ENCODE measurements at places on chromosomes 2 and 18.

- DNase-seq, result no peak
These were observed 463.7 kb upstream of the DSEL start for GRCh38 chr18:67980241-67980640.

DNA sequence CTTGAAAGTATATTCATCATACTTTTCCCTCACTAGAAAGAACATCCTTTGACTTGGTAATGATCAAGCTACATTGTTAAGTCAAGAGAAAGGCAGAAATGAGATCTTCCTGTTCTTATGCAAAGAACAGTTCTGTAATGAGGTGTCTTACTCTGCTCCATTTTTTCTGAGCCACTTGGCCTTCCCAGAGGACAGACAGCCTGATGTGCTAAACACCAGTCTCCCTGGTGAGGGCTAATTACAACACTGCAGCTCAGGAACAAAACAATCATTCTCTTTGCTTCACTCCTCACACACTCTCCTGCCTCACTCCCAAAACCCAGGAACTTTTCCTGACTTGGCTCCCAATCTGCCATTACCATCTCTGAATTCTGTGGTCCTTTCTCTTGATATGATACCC lies 25.6 kb downstream of the TACR1 start:
- no peak for DNase-seq

DNA sequence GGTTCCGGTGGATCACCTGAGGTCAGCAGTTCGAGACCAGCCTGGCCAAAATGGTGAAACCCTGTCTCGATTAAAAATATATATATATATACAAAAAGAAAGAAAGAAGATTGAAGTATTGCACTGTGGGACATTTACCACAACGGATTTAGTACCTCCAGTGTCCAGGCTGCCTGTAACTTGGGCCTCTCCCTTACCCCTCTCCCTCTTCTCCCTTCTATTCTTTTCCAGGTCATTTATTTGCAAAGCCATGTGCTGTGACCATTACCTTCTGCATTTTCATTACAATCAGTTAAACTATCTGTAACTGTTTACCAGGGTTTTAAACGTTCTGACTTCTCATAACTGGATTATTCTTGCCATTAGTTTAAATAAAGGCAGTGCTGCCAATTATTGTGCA lies 400.9 kb upstream of the ZNF804A start:
- no peak for DNase-seq

GRCh38 chr2:110216803-110217202 lies 4.5 kb upstream of the MTLN start:
- no peak for DNase-seq

GRCh38 chr18:32343634-32344033 lies 127.0 kb downstream of the GAREM1 start:
- no peak for DNase-seq

GRCh38 chr2:20626698-20627513 lies 24.0 kb downstream of the HS1BP3 start:
- no peak for DNase-seq

- peak; percentile 50 for DNase-seq
These were observed 7.9 kb downstream of the CROCC2 start for GRCh38 chr2:240913810-240914644.

DNA sequence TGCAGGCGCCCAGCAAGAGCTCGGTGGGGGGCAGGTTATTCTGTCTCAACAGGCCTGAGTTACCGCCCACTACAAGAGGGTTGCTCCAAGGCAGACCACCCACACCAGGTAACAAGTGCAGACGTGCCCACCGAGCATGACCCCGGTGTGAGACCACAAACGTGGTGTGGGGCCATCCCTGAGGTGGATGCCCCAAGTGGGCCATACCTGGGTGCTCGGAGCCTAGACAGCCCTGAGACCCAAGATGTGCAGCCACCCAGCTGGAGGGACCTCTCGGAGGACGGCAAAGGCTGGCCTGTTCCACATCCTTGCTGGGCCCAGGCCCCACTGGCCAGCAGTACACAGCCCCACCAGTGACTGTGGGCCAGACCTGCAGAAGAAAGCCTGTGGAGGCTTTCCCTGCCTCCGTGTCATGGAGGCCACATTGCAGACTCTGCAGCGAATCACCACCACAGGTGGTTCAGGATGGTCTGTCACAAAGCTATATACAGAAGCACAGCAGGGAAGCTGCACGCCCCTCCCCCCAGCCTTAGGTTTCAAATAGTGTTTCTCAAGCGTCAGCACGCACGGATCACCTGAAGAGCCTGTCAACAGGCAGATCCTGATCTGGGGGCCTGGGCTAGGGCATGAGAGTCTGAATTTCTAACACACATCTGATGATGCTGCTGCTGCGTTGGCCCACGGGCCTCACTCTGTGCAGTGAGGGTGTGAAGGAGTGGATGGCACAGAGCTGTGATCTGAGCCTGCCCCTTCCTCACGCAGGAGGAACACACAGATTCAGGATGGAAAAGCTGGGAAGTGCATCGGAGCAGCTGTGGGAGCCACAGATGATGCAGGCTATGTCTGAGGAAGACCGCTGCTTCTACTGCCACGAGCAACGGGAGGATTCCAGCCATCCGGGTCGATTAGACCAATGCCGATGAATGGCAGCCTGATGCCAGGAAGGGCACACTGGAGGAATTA lies 96.8 kb downstream of the UXS1 start:
- no peak for DNase-seq

- no peak for DNase-seq
These were observed 141.2 kb downstream of the SETBP1 start for GRCh38 chr18:44821924-44822323.

- DNase-seq, result no peak
These were observed 396.4 kb upstream of the TNP1 start for GRCh38 chr2:217256251-217256650.

- peak; percentile 56 for DNase-seq
These were observed 18.1 kb downstream of the CCDC141 start for GRCh38 chr2:179031731-179032408.

GRCh38 chr2:120986898-120987650 lies 251.4 kb downstream of the GLI2 start:
- no peak for DNase-seq

DNA sequence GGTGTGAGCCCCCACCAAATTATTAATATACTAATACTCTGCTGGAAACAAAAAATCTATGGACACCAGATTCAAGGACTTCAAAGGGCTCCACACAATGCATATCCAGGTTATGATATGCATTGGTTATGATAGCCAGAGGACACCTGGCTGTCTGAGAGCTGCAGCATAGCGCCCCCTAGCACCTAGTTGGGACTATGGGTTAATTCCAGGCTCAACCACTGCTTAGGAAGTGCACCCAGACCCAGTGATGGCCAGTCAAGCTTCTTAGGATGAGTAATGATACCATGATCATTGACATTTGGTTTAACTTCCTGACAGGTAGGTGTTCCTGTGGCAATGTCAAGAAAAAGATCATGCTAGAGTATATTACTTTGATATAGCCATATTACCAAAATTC lies 3.8 kb upstream of the FRZB start:
- DNase-seq, result no peak
